ENCODE measurements at places on chromosomes 11 and 22.

DNA sequence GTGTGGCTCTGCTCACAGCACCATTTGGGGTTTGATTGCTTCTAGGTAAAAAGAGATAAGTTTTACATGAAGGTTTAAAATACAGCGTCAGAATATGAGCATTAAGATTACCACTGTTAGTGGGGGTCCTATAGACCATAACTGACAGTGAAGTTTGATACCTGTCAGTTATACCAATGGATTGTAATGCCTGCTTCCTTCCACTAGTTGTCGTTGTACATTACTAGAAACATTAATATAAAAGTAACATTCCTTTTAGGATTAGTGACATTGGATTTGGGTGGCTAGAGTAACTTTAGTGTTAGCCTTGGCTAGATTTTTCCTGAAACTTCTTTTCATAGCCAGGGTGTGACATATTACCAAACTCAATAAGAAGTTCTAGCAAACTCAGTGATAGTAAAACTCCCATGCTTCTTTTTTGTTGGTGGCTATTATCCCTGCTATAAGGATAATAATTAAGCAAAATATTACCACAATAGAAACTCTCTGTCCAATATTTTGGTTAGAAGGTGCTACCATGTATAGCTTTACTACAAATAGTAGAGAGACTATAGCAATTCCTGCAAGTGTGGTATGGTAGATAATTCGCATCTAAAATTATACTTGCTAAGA is 57.1 kb downstream of the FAM181B start:
- no peak for DNase-seq

- no peak for DNase-seq
These were observed 174.1 kb downstream of the MN1 start for GRCh38 chr22:27627444-27627833.

DNA sequence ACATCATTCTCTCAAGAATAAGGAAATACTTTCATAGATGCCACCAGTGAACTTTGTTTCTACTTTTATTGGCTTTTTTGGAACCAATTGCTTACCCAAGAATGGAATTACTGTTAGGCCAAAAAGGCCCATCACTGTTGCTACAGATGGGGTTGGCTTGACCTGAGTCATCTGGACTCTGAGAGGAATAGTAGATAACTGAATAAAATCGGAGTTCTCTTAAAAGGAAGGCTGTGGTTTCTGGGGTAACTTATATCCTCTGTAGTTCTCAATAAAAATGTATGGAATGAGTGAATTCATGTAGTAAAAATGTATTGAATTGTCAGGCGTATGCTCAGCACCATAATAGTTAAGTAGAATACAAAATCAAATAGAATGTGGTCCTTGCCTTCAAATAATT is 56.6 kb downstream of the ARHGEF12 start:
- peak; percentile 17 for DNase-seq

DNA sequence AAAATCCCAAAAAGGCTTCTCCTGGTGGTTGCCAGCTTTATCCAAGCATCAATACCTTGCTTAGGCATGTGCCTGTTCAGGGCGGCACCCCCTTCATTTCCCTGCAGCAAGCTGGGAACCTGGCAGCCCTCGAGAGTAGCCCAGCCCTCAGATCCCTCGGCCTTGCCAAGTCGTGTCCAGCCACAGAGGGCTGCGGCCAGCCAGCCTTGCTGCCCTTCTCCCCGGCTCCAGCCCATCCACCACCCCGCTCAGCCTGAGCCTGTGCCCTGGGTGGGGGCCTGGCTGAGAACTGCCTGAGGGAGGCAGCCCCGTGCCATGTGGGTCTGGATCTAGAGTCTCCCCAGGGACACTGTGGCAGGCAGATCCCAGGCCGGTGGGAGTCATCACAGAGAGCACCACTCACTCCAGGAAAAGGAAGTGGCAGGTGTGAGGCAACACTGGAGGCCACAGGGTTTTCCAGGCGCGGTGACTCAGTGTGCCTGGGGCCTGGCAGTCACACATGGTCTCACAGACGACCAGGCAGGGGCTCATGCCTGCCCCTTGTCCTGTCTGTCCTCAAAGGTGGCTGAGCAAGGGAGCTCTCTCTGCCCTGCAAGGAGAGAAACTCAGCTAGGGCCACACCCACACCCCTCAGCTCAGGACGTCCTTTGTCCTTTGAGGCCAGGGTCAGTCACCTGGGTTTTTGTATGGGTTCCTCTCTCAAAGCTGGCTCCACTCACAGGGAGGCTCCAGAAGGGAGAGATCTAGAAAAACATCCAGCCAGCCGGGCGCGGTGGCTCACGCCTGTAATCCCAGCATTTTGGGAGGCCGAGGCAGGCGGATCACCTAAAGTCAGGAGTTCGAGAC is 12.2 kb upstream of the CDC42BPG start:
- DNase-seq, result peak; percentile 87

DNA sequence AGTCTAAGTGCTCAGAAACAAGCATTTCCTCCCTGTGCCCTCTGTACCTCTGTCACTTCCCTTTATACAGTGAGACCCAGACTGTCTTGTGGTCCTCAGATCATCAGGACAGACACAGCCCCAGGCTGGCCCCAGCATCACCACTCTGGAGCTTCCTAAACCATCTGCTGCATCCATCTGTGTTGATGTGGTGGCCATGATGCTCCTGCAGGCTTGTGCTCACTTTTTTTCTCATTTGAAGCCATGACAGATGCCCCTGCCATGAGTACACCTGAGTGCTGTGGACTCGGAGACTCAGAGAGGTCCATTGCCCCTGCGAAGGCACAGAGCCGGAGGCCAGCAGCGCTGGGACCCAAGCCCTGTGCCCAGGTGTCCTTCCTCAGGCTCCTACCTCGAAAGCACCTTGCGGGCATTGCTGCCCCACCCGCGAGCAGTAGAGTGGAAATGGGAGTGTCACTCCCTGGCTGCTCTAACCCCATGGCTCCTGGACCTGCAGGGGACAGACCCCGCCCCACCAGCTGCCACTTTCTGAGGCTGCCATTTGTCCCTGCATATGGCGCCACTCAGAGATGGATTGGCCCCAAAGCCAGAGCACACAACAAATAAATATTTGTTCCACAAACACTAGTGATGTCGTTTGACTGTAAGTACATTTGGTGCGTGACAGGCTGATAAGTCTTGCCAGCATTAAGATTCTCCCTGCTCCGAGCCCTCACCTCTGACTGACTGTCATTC is 593.5 kb downstream of the TBC1D22A start:
- no peak for DNase-seq

GRCh38 chr11:17528181-17528691 is 16.0 kb downstream of the USH1C start:
- DNase-seq, result peak; percentile 26

- DNase-seq, result no peak
These were observed 333.1 kb downstream of the CTTN start for GRCh38 chr11:70731271-70732022.

- DNase-seq, result no peak
These were observed 38.7 kb downstream of the NARS2 start for GRCh38 chr11:78535920-78536319.
